ENCODE measurements at places on chromosomes 16 and 17. TPM values are rescaled to one million over a fixed set of nuclear protein-coding genes. Genes with fewer than 3 reads are reported as not detected.

GRCh38 chr16:86608301-86608747 is 30.0 kb downstream of the FOXL1 start:
- no peak for DNase-seq

GRCh38 chr16:56787167-56787566 is 57.2 kb downstream of the NUP93 start:
- DNase-seq: no peak

DNA sequence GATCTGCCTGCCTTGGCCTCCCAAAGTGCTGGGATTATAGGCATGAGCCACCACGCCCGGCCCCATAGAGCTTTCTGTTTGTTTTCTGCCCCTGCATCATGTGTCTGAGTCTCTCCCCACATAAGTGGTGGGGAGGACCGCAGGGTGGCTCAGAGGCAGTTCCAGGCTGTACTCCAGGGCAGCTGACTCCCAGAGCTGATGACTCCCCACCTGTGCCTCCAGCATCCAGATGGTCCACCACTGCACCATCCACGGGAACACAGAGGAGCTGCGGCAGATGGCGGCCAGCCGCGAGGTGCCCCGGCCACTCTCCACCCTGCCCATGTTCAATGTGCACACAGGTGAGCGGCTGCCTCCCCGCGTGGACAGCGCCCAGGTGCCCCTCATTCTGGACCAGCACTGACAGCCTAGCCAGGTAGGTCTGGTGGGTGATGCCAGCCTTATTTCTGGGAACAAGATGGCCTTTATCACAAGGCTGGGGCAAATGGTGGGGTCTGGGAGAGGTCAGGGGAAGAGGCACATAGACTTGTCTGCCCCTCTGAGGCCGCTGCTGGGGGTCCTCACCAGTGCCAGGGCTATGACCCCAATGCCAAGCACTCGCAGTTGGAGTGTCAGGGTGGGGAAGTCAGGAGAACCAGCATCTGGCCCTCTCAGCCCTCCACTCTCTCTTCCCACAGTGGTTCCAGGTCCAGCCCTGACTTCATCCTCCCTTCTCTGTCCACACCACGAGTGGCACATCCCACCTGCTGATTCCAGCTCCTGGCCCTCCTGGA is 9.4 kb downstream of the SGCA start:
- no peak for DNase-seq

GRCh38 chr17:559551-560431 is 154.8 kb downstream of the VPS53 start:
- DNase-seq: peak; percentile 2

DNA sequence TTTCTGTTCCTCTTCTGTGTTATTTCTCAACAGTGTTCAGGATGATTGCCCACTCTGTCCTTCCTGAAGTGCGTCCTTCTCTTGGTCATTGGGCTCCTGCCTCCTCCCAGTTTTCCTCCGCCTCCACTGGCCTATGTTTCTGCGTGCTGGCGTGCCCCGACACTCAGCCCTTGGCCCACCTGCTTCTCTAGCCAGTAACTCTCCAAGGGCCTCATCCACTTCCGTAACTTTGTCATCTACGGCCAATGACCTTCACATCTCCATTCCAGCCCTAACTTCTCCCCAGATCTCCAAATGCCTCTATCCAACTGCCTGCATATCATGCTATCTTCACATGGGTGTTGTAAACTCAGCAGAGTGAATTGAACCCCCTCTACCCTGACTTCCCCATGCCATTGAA is 39.6 kb upstream of the RPL38 start:
- no peak for DNase-seq

GRCh38 chr17:30905742-30906100 is 317 bp downstream of the TEFM start:
- no peak for DNase-seq

DNA sequence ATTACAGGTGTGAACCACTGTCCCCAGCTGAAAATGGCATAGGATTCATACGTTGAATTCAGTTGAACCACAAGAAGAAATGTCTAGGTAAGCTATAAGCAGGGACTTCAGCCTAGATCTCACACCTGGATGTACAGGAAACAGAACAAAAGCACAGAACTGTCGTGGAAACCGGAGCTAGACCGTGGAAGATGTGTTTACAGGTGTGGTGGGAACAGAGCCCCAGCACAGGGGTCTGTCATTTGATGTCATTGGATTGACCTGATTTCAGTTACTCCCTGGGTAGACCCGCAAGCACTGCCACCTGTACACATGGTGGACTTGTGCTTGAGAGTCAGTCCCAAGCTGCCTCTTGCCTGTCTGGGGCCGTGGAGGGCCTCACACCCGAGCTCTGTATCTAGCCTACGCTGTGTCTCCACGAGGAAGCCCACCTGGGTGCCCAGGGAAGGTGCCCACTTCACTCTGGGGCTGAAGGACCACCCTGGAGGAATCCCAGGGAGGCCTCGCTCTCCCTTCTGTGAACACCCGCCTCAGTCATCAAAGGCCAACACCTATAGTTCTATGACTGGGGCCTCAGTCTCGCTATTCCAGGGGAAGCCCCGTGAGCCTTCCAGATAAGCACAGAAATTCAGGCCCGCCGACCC is 32.2 kb upstream of the MLKL start:
- no peak for DNase-seq

- no peak for DNase-seq
Measured at GRCh38 chr17:28131599-28131998, 89.1 kb downstream of the NLK start.

DNA sequence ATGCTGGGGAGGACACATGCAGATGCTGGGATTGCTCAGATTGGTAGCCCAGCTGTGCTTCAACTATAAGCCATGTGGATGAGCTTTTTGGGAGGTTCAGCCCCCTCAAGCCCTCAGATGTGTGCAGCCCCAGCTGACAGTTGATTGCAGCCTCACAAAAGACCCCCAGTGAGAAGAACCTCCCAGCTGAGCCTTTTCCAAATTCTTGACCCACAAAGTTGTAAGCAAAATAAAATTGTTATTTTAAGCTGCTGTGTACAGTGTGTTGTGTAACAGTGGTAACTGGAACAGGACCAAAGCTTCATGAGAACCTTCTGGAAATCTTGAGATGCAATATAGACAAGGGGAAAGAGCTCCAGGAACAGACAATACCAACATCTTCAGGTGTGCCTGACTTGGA is 156.8 kb upstream of the IRX3 start:
- no peak for DNase-seq

DNA sequence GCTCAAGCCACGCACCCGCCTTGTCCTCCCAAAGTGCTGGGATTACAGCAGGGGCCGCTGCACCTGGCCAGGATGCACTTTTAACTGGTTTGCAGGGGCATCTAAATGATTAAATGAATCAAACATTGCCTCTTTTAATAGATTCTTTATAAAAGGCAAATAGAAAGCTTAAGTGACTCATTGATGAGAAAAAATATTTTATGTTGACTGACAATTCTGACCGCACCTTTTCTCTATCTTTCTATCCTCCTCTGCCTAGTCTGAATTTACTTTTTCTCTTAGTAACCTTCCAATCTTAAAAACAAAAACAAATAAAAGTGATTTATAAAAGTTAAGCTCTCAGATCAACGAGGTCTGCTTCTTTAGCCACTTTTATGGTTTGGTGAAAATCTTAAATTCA is 35.3 kb downstream of the SLC39A11 start:
- DNase-seq: no peak

GRCh38 chr17:77465358-77466041 is 324.7 kb downstream of the SEC14L1 start:
- DNase-seq: peak; percentile 61

GRCh38 chr16:15835136-15835878 is 21.5 kb downstream of the MYH11 start:
- no peak for DNase-seq

DNA sequence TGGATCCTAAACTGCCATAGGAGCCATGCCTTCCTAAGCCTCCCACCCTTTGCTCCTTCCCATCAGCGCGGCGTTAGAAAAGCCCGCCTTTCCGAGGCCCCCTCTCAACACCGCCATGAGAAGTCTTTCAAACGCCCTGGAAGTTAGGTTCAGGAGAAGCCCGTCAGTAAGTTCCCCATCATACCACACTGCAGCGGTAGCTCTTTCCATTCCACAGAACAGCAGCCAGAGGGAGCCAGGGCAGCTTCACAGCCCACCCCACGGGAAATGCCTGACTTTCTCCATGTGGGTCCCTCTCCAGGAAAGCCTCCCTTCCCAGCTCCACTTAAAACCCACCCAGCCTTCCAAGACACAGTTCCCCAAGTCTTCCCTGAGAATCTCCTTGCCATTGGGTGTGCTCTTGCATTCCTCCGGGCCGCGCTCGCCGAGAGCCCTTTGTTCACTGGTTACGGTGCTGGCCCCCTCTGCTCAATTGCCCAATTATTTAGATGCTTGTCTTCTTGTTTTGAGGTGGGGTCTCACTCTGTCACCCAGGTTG is 28.7 kb downstream of the KIAA0513 start:
- DNase-seq: no peak

DNA sequence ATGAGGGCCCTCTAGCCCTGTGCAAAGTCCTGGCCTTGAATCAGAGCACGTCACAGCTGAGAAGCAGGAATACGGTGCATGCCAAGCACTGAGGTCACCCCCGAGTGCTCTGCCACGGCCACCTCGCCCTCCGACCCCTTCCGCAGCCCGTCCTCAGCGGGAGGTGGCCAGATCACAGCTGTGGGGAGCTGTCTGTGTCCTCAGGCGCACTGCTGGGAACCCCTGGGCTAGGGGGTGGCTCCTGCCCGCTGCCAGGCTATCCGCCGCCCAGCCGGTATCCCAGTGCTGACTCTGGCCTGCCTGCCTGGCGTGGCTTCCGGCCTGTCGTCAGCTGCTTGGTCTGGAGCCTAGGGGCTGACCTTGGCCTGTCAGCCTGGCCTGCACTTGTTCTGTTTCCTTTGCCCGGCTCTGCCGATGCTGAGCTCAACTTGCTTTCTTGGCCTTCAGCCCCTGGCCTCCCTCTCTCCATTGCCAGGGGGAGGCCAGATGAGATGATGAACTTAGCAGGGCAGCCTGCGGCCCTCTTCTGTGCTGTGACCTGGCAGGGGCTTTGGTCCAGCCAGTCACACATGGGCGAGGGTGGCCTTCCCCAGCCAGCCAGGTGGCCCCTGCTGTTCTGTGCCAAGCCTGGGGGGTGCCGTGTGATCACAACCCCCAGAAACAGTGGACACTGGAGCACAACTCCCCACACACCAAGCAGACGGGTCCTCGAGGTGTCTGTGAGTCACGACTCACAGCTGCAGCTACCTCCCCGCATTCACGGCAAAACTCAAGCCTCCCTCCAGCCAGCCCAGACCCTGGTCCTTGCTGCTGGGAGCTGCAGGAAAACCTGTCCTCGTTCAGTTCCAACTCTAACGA is 77.3 kb downstream of the ZDHHC7 start:
- peak; percentile 51 for DNase-seq

DNA sequence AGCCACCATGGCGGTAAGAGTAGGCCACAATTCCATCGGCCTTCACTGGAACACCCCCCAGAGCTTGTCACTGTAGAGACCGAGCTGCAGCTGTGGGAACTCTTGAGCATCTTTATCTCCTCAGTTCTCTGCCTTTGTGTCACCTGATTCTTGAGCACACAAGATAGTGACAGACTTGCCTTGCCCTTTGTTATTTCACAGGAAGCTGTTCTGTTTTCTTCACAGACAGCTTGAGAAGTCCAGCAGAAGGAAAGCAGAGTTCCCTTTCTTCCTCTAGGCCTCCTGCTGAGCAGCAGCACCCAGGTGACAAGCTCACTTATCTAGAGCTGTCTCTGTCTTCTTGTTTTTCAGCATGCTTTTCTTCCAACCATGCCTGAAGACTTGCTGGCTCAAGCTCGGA is 38.4 kb upstream of the ENDOV start:
- DNase-seq: no peak

DNA sequence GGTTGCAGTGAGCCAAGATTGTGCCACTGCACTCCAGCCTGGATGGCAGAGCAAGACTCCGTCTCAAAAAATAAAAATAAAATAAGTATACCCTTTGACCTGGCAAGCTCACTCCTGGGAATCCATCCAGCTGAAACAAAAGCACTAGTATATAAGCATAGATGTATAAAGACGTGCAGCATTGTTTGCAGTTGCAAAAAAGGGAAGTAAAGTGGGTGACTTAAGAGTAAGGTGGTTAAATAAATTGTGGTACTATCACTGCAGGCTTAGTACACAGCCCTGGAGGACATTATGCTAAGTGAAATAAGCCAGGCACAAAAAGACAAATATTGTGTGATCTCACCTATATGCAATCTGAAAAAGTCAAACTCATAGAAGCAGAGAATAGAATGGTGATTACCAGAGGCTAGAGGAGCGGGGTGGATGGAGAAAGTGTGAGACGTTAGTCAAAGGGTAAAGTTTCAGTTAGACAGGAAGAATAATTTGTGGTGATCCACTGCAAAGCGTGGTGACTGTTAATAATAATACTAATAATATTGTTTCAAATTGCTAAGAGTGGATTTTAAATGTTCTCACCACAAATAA is 113.0 kb downstream of the MYO1D start:
- DNase-seq: no peak

DNA sequence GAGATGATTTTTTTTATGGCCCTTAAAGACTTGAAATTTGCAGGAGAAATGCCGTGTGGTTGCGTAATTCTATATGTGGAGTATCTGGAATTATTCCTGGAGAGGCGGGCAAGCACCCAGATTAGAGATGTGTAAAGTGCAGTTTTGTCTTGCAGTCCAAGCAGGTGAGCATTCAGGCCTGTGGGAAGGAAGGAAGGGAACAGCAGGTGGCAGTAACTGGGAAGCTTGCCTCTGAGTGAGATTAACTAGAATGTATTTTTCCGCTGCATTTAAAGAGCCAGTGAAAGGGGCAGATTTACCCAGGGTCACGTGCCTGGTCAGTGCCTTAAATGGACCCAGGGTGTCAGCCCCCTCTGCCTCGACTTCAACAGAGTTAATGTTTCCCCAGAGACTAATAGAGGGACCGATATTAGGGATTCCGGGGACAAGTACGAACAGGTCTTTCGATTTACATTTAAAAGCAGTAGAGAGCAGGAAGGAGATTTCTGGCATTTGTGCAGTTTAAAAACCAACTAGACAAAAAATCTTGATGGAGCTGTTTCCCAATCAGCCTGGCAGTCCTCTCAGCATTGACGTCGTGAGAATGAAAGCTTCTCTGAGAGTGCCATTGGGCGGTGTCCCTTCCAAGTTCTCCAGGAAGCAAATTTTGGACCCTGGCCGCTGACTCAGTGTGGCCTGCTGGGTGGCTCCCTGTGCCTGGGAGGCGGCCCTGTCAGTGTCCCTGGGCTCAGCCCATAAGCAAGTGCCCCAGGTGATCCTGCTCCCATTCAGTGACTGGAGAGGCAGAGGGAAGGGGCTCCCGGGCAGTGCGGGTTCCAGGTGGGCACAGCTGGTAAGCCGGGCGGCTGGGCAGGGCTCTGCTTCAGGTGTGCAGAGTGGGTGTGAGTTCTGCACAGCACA is 38.2 kb downstream of the KSR1 start:
- DNase-seq: peak; percentile 90

GRCh38 chr16:70398177-70398743 is 40.6 kb downstream of the ST3GAL2 start:
- DNase-seq: no peak

Gene ITGA2B
- total RNA-seq: 0.26 TPM

Gene UNC45B
- 0.05 TPM for total RNA-seq

Gene QRICH2
- 3.2 TPM for total RNA-seq

Gene SLC7A5
- total RNA-seq: 1.9 TPM

Gene MIS12
- total RNA-seq: 10.2 TPM

Gene SOST
- not detected for total RNA-seq

Gene SHBG
- 0.89 TPM for total RNA-seq

Gene CAMKK1
- 4.8 TPM for total RNA-seq

Gene DYNLL2
- total RNA-seq: 33.9 TPM

Gene C1QTNF8
- total RNA-seq: not detected

Gene DOC2B
- 6.7 TPM for total RNA-seq

Gene FBXW10
- not detected for total RNA-seq

Gene NPIPB8
- 1.2 TPM for total RNA-seq

Gene VAT1L
- 8.7 TPM for total RNA-seq

Gene PTX4
- total RNA-seq: not detected

Gene RAMP2
- total RNA-seq: 17.2 TPM

Measured in mucosa of descending colon (tissue), 3 donors.